ENCODE measurements at places on chromosomes 7 and 10. TPM values are rescaled to one million over a fixed set of nuclear protein-coding genes. Genes with fewer than 3 reads are reported as not detected.

Gene RPEL1
- not detected for total RNA-seq

Gene GIMAP1
- 3.5 TPM for total RNA-seq

Gene TRPV5
- total RNA-seq = not detected

Gene MYO3A
- 0.70 TPM for total RNA-seq

Gene GHRHR
- total RNA-seq = not detected

Gene PRXL2A
- total RNA-seq = 118 TPM

Gene FAM131B
- total RNA-seq = 0.57 TPM

Gene CYP2C18
- total RNA-seq = 0.96 TPM

Gene VAX1
- not detected for total RNA-seq

Gene WNT8B
- total RNA-seq = 0.99 TPM

Gene EPHB6
- total RNA-seq = 55.9 TPM

Gene CFAP70
- total RNA-seq = 6.3 TPM

Gene LEP
- 0.89 TPM for total RNA-seq

Gene TRIL
- total RNA-seq = 1.6 TPM

Gene ICA1
- 74.6 TPM for total RNA-seq

Gene NPSR1
- total RNA-seq = not detected

Gene KIF11
- total RNA-seq = 1.4 TPM

Gene TAS2R3
- 6.4 TPM for total RNA-seq

Gene H2AZ2
- 104 TPM for total RNA-seq

Gene POLR1F
- total RNA-seq = 20.5 TPM

Gene CCL26
- 1.1 TPM for total RNA-seq

Gene CUEDC2
- 51.9 TPM for total RNA-seq

Gene ERVW-1
- total RNA-seq = not detected

Gene CEP55
- 0.89 TPM for total RNA-seq

Gene ANLN
- 5.8 TPM for total RNA-seq

Gene SLC26A5
- 6.2 TPM for total RNA-seq

Gene FAM25G
- total RNA-seq = not detected

Gene ADCY1
- 4.6 TPM for total RNA-seq

Gene FANK1
- total RNA-seq = 6.3 TPM

Gene TEX47
- total RNA-seq = not detected

Gene SEM1
- total RNA-seq = 50.3 TPM

Gene CALCR
- 0.16 TPM for total RNA-seq

Gene HTR7
- total RNA-seq = 0.65 TPM

Gene AUTS2
- 119 TPM for total RNA-seq

Gene PRKG1
- 25.4 TPM for total RNA-seq

Gene DMTF1
- total RNA-seq = 92.4 TPM

Gene FOXI2
- 1.1 TPM for total RNA-seq

Gene PAPOLB
- total RNA-seq = 0.29 TPM

Gene EPO
- total RNA-seq = 0.68 TPM

Gene ASIC3
- total RNA-seq = 0.34 TPM

Gene COL17A1
- total RNA-seq = 18.5 TPM

Gene GBX1
- total RNA-seq = not detected

Gene ATRNL1
- total RNA-seq = 18.4 TPM

Gene RTKN2
- total RNA-seq = 0.78 TPM

Gene PAPSS2
- 11.7 TPM for total RNA-seq

Gene POLR2J2
- total RNA-seq = 17.3 TPM

Gene OPN4
- total RNA-seq = not detected

Gene OGDHL
- 6.0 TPM for total RNA-seq

Gene MMS19
- 71.5 TPM for total RNA-seq

Gene SOSTDC1
- not detected for total RNA-seq

Gene SRI
- 158 TPM for total RNA-seq

Gene CC2D2B
- total RNA-seq = 7.0 TPM

Gene CFAP69
- 9.3 TPM for total RNA-seq
